ENCODE measurements at places on chromosomes 13 and 19.

DNA sequence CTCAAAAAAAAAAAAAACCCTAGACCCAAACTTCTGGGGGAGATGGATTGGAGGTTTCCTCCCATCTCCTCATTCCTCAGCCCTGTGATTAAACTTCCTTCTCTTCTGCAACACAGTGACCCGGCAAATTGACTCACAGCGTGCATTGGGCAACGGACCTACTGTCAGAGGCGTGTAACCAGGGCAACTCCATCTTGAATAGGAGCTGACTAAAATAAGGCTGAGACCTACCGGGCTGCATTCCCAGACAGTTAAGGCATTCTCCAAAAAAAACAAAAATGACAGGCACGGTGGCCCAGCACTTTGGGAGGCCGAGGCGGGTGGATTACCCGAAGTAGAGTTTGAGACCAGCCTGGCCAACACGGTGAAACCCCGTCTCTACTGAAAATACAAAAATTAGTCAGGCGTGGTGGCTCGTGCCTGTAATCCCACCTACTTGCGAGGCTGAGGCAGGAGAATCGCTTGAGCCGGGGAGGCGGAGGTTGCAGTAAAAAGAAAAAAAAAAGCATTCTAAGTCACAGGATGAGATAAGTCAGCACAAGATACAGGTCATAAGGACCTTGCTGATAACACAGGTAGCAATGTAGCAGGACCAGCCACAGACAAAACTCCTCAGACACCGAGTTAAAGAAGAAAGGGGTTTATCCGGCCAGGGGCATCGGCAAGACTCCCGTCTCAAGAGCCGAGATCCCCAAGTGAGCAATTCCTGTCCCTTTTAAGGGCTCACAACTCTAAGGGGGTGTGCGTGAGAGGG lies 5.4 kb upstream of the NLRP7 start:
- DNase-seq: peak; percentile 62

DNA sequence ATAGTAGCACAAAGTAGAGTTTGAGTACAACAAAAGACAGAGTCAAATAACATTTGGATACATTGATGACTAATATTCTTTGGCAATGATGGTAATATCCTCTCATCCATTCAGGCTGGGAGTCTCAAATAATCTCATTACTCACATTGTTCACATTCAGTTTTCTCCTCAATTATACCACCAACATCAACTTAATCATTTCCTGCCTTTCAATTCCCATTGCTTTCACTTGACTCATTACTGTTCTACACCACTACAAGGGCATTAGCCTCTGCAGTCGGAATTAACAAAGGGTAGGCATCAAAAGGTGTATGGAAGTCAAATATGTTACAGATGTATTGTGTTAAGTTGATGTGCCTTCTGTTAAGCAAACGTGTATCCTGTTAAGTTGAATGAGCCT lies 518.4 kb upstream of the SLITRK1 start:
- DNase-seq: no peak

DNA sequence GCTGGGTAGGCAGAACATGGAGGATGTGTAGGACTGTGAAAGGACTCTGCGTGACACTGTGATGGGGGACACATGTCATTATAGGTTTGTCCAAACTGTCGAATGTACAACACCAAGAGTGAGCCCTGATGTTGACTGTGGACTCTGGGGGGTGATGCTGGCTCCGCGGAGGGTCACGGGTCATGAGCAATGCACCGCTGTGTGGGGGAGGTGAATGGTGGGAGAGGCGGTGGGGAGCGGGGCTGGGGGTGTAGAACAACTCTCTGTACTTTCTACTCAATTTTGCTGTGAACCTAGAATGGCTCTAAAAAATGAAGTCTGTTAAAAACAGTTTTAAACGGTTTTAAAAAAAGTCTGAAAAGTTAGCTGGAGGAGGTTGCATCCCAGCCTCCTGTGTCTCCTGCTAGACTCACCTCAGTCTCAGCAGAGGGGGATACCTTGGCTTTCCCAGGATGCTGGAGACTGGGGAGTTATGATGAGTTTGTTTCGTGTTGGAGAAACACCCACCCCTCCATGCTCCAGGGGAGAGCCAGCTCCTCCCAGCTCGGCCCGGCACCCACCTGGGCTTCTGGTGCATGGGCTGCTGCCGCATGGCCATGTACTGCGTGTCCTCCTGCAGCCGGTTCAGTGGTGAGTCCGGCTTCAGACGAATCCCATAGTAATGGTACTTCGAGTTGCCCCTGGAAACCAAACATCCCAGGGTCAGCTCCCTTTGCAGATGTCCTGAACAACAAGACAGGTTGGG lies 34.7 kb upstream of the RANBP3 start:
- DNase-seq: no peak

GRCh38 chr19:3838661-3839060 lies 30.2 kb downstream of the ZFR2 start:
- DNase-seq: no peak

- no peak for DNase-seq
Measured at GRCh38 chr19:6224308-6224675, 55.5 kb downstream of the MLLT1 start.

DNA sequence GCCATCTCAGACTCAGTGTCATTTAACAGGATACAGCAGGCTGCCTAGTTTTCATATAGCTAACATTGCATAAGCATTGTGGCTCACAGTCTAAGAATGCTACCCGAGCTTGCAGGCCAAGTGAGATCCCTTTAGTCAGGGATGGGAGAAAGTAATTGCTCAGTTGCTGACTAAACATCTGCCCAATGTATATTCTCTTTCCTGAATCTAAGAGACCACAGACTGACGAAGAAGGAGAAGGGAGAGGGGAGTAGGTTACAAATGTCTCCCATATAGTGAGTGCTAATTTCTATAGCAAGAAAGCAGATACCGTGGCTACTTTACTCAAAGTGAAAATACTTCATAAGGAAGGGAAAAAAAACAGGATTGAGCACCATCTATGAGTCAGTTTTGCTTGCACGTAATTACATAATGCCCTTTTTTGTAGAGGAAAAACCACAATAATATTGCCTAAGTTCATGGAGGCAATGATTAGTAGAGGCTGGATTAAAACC lies 453.9 kb downstream of the COG6 start:
- no peak for DNase-seq

GRCh38 chr19:5592531-5593342 lies 25.0 kb upstream of the TINCR start:
- DNase-seq: peak; percentile 80

DNA sequence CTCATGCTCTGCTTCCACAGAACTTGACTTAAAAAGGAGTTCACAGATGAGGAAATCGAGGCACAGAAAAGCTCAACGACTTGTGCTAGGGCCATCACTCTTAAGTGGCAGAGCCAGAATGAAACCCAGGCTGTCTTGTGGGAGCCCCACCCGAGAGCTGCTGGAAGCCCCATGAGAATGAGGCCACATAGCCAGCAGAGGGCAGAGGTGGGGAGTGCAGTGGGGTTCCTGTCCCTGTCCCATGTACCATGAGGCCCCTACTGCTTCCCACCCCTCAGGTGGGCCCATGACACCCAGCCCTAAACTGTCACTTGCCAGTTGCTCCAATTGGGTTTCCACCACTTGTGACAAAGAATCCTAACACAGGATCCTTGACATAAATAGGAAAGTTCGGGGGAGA lies 175.9 kb downstream of the IRS2 start:
- no peak for DNase-seq

DNA sequence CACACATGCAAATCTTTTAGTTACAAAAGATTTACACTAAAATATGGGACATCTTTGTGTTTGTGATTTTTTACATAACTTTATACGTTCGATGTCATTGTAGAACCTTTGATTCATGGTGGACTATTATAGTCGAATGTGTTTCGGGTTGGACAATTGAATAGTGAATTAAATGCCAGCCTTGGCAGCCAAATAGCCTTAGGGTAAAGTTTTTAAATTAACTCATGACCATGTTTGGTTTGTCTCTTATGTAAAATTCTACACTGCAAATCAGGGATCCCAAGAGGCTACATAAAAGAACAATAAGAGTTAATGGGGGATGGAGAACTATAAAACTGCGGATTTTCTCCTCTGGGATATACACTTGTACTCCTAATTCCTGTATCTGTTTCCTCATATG lies 1735.6 kb upstream of the SPRY2 start:
- peak; percentile 10 for DNase-seq

GRCh38 chr19:40224342-40225150 lies 1.9 kb downstream of the CCNP start:
- no peak for DNase-seq
